GM12864 (cell line): ENCODE measurements at places on chromosomes 11 and 22.

- DNase-seq: no peak
These were observed 390 bp upstream of the HTATIP2 start for GRCh38 chr11:20363149-20363499.

DNA sequence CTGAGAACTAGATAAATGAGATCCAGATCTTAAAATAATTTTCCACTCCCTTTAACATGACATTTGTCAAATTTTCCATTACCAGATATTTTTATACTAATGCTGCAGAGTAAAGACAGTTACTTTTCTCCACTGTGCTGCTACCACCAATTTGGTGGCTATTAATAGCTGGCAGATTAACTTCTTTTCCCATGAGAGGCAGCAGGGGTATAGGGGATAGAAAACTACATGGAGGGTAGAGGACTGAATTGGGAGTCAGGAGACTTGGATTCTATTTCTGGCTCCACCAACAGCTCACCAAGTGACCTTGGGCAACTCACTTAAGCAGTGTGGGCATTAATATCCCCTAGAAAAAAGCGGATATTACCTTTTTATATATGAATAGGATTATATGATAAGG lies 69.2 kb downstream of the KIF18A start:
- DNase-seq: no peak

GRCh38 chr22:44293876-44294275 lies 18.9 kb downstream of the SHISAL1 start:
- DNase-seq: no peak

- DNase-seq: no peak
These were observed 43.0 kb downstream of the BTG4 start for GRCh38 chr11:111469200-111469599.

DNA sequence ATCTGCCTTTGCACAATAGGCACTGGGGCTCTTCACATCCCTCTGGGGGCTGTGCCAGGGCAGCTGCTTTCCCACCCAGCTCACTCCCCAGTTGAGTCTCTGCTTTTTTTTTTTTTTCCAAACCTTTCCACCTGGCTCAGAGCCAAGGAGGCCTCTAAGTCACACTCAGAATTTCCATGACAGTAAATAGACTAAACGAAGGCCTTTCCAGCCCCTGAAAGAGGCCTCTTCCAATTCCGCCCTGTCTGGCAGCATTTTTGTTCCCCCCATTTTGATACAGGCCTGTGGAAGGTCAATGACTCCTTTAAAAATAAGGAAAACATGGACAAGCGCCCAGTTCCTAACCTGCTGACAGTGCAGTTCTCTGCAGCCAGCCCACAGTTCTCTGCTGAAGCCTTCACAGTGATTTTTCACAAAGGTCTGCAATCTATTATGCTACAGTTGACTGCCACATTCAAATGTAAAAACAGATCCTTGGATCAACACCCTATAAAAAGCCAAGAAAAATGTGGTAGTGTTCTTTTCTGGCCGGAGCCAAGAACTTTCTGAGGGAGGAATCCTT lies 107.5 kb upstream of the SESN3 start:
- DNase-seq: no peak

DNA sequence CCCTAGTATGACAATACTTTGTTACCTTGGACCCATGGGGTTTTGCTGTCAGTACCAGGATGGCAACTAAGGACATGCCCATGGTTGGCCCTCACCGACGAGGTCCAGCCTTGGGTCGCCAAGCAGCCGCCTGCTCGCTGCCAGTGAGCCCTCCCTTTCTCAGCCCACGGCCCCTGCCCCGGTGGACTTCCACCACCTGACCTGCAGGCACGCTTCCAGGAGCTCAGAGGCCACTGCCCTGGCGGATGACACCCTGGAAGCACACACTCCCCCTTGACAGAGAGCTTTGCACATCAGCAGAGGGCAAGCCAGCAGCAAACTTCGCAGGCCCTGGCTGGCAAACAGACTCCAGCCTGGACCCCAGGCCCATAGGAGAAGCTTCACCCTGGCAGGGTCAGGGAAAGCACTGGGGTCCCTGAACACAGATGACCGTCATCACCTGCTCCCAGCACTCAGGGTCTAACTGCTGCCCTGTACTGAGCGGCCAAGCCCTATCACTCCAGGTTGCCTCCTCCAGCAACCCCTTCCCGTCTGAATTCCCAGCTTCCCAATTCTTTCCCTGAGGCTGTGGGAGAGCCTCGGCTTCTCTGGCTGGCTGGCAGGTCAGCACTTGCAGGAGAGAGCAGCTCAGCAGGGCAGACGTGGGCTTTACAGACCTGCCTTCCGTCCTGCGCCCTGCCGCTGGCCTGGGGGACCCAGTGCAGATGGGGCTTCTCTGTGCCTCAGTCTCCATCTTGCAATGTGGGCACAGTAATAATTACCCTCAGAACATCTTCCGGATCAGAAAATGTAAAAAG lies 2.7 kb upstream of the PPARA start:
- DNase-seq: no peak
